ENCODE measurements at places on chromosomes 7 and 10. TPM values are rescaled to one million over a fixed set of nuclear protein-coding genes. Genes with fewer than 3 reads are reported as not detected.

- no peak overlapping the region for H3K27ac ChIP-seq
- no peaks in the 10 kb centered on the region for H3K4me1 ChIP-seq
- peaks cover 6% of the 10 kb centered on the region for H3K27me3 ChIP-seq
- no peak overlapping the region for H3K4me3 ChIP-seq
These were observed 17.7 kb upstream of the FAM20C start for GRCh38 chr7:174716-175115.

- no peaks in the 10 kb centered on the region for H3K27me3 ChIP-seq
- no peaks in the 10 kb centered on the region for H3K36me3 ChIP-seq
- H3K4me1 ChIP-seq, result no peaks in the 10 kb centered on the region
- no peak overlapping the region for H3K4me3 ChIP-seq
- no peak overlapping the region for H3K27ac ChIP-seq
These were observed 159.9 kb upstream of the EEPD1 start for GRCh38 chr7:35993113-35993512.

DNA sequence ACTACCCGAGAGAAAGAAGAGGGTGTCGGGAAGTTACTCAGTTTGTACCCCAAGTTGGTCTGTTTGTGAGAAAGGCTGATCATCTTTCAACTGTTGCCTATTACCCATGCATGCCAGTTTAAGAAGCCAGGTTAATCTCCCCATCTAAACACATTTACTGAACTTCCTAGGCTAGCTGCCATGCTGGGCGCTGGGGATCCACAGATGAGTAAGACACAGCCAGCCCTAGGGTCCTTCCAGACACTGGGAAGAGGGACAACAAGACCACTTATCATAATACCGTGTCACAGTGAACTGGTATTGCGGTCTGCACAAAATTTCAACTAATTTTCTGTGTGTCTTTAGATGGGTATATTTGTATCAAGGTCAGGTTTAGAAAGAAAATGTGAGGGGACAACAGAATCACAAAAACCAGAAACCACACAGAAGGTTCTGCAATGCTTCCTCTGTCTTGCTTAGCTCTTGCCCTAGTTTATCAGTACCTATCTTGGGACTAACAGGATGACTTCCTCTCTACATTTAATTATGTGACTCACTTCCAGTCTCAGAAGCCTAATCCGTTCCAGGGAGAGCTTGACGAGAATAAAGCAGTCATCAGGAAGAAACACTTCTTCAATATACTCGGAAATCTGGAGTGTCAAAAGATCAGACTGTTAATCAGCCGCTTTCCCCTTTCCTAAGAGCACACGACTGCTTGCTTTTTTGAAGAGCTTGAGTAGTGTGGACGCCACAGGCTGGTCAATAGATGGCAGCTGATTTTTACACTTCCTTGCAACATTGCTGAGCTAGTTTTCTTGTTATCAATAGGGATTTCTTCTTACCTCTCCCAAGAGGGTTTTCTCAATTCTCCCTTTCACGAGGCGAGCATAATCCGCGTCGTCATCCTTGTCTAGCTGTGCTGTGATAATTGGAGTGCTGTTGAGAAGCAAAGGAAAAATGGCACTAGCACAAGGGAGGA lies 45.7 kb downstream of the POLR3A start:
- H3K27me3 ChIP-seq, result no peaks in the 10 kb centered on the region
- peaks cover 97% of the 10 kb centered on the region for H3K36me3 ChIP-seq
- no peak overlapping the region for H3K27ac ChIP-seq
- DNase-seq, result no peak

SLC13A1 gene
- not detected for total RNA-seq

OR13A1 gene
- not detected for total RNA-seq

OR2A1 gene
- total RNA-seq, result 0.15 TPM

AKR1C3 gene
- total RNA-seq, result 84.4 TPM
